ENCODE measurements at places on chromosomes 7 and 10. TPM values are rescaled to one million over a fixed set of nuclear protein-coding genes. Genes with fewer than 3 reads are reported as not detected.

- no peak for DNase-seq
Measured at GRCh38 chr7:106041140-106041717, 70.9 kb downstream of the SYPL1 start.

ADRB1 gene
- 35.0 TPM for total RNA-seq

GRCh38 chr10:30630571-30630970 lies 1.0 kb upstream of the LYZL2 start:
- DNase-seq, result no peak

DNA sequence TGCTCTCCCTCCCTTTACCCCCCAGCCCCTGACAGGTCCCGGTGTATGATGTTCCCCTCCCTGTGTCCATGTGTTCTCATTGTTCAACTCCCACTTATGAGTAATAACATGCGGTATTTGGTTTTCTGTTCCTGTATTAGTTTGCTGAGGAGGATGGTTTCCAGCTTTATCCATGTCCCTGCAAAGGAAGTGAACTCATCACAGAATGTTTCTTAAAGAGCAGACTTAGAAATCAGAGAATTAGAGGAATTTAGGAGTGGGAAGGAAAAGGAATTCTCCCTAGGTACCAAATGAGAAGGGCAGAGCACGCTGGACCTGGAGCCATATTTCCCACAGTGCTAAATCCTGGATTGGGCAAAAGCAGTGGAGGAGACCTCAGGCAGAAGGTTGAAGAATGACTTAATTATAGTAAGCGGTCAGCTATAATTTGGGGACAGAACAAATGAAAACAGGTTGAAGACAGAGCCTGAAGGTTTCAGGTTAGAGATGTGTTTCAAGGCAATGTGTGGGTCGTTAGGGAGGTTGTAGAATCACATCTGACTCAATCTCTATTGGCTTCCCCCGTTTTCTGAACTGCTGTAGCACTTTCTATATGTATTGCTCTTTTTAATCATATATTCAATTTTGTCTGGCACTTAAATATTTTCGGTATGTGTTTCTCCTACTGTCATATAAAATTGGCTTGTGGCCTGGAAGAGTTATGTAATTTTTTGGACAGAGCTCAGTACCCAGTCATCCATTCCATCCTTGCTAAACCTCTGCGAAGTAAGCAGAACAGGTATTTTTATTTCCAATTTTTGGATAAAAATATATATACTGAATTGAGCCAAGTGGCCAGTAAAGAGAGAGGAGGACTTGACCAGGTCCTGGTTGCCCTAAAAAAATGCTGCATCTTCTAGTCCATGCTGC lies 210.5 kb upstream of the KLF6 start:
- DNase-seq, result no peak

SPOCK2 gene
- 8.6 TPM for total RNA-seq

INA gene
- not detected for total RNA-seq
